ENCODE measurements at places on chromosomes 13 and 19.

DNA sequence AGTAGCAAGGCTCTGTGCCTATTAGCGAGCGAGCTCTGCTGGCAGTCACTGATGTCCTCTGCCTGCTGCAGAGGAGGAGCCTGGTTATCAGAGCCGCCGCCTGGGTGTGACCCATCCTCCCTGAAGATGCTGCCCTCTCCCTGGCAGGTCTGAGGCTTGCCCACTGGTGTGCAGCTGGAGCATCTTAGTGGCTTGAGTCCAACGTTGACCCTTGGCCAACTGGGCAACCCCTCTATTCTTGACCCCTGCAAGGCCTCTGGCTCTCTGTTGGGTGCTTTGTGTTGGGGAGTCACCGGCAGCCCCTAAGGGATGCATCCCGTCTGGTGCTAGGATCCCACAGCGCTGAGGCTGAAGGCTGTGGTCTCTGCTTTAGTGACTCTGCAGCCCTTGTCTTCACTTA is 277.9 kb upstream of the SOX1 start:
- DNase-seq, result no peak

DNA sequence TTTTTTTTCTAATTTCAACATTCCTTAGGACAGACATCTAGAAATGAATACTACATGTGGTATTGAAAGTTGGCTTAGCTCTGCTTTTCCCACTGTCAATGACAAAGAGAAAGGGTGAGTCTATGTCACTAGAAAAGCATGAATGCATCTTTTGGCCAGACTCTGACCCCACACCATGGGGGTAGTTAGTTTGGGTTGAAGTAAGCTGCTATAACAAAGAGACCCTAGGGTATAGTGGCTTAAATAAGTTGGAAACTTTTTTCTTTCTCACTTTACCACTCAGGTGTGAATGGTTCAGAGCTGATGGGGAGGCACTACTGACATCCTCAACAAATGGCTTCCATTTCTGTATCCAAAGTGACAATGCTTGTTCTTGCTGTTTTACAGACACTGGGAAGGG is 161.5 kb downstream of the DLEU7 start:
- no peak for DNase-seq

GRCh38 chr19:39969266-39969665 is 1.7 kb upstream of the PSMC4 start:
- no peak for DNase-seq

- no peak for DNase-seq
These were observed 7.2 kb upstream of the SLC35E1 start for GRCh38 chr19:16579381-16579780.

DNA sequence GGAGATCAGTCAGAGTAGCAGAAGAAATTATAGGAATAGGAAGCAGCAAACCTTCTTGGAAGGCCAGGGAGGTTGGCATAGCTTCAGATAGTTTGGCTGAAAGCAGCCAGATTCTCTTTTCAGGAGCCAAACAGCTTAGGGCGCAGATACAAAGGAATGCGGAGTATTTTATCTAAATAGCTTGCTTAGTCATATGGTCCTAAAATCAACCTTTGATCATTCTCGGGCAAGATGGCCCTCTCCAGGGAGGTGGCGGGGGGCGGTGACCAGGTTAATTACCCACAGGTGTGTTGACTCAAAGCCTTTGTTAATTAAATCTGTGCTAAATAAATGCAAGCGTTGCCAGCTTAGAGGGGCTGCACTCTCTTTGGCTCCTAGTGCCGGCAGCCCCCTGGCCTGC is 12.5 kb upstream of the NCR1 start:
- DNase-seq, result no peak

DNA sequence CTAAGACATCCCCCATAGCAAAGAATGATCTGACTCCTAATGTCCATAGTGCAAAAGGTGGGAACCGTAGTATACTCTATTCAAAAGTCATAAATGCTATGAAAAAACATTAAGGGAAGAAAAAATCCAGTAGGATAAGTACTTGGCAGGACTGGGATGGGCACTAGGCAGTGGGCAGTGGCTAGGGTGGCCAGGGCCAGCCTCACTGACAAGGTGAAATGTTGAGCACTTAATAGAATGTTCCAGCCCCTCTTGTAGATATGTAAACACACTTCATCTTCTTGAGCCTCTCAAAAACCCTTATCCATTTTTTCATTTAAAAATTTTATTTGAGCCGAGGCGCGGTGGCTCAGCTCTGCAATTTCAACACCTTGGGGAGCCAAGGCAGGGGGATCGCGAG is 1.5 kb upstream of the CLEC4G start:
- no peak for DNase-seq

- DNase-seq, result peak; percentile 65
These were observed 62.6 kb downstream of the IER2 start for GRCh38 chr19:13212759-13213330.

GRCh38 chr13:84455143-84455905 is 573.0 kb upstream of the SLITRK1 start:
- no peak for DNase-seq

GRCh38 chr13:92029641-92030040 is 631.2 kb downstream of the GPC5 start:
- DNase-seq, result no peak

DNA sequence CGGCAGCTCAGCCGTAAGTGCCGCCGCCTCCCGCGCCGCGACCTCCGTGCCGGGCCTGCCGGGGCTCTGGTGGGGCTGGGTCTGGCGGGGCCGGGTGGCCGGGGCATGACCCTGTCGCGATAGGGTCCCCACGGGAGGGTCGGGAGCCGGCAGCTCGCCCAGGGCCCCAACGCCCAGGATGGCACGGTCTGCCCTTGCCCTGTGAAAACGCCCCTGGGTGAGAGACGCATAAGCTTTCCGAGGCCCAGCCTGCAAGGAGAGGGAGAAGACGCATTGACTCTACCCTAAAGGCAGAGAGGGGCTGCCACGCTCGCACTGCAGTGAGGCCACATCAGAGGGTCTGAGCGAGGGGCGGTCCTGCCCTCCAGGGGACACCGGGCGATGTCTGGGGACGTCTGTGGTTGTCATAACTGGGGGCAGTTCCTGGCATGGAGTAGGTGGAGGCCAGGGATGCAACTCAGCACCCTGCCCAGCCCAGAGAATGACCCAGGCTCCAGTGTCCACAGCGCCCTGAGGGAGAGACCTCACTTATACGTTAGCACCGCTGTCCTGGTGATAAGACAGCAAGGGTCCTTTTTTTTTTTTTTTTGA is 539 bp downstream of the ZNF554 start:
- DNase-seq, result no peak
